Stimulated activated CD8-positive, alpha-beta memory T cell treated with anti-CD3 and anti-CD28 coated beads, Interleukin-2, amount 100 ng/mL, for 48 hours (primary cell): ENCODE measurements at places on chromosomes 5 and 9.
A peak's percentile ranks its signal among the peaks of the same experiment; 100 is the strongest.

DNA sequence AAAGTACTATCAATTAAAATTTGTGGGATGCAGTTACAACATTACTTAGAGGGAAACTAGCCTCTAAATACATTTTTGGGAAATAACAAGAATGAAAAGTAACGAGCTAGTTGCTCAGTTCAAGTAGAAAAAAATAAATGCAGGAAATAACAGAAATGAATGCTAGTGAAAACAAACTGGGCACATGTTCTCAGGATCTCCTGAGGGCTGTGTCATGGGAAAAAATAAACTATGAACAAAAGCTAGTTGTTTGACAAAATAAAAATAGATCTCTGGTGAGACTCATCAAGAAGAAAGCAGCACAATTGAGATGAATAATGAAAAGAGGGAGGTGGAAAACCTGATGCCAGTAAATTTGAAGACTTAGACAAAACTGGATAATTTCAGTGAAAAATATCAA, 16.3 kb downstream of the IDNK start:
- DNase-seq, result no peak

- no peak for DNase-seq
Observed at GRCh38 chr9:37521111-37521510, 35.4 kb downstream of the POLR1E start.

GRCh38 chr9:26673261-26673660, 219.3 kb downstream of the CAAP1 start:
- DNase-seq, result no peak

GRCh38 chr5:27523629-27524028, 485.2 kb upstream of the CDH9 start:
- no peak for DNase-seq

GRCh38 chr5:133220851-133221674, 169.2 kb downstream of the HSPA4 start:
- no peak for DNase-seq

- DNase-seq, result no peak
Observed at GRCh38 chr5:105807951-105808350, 1862.8 kb downstream of the EFNA5 start.

- DNase-seq, result no peak
Observed at GRCh38 chr9:94627287-94627686, 12.0 kb downstream of the FBP1 start.

- DNase-seq, result no peak
Observed at GRCh38 chr5:136513430-136513829, 148.1 kb upstream of the TRPC7 start.

DNA sequence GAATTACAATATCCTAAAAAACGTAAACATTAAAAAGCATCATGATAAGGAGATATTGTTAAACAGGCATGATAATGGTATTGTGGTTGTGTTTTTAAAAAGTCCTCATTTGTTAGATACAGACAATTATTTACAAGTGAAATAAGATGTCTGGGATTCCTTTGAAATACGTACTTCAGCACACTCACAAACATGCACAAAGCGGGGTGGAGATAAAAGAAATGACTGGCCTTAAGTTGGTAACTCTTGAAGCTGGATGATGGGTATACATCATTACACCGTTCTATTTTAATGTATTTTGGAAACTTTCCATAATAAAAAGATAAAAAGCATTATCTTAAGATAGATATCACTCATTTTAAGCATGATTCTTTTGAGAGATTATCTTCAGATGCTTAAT, 1.0 kb downstream of the FAM200C start:
- no peak for DNase-seq

GRCh38 chr9:16247188-16247875, 623.1 kb downstream of the BNC2 start:
- no peak for DNase-seq

GRCh38 chr5:146690880-146691355, 174.9 kb upstream of the GPR151 start:
- DNase-seq, result no peak

DNA sequence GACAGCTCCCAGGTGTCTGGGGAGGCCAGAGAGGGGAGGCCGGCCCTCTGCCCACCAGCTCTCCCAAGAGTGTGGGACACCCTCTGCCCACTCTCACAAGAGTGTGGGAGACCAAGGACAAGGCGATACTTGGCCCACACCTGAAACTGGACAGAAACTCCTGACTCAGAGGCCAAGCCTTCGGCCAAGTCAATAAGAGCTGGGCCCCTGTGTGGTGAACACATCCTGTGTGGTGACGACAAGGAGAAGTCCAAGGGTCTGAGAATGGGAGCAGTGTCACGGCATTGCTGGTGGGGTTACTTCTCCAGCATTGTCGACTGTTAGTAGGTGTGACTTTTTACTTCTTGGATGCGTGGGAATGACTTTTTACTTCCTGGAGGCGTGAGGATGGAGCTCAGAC, 14.6 kb upstream of the F2RL1 start:
- no peak for DNase-seq

- peak; percentile 2 for DNase-seq
Observed at GRCh38 chr5:112708103-112708622, 29.5 kb upstream of the APC start.

DNA sequence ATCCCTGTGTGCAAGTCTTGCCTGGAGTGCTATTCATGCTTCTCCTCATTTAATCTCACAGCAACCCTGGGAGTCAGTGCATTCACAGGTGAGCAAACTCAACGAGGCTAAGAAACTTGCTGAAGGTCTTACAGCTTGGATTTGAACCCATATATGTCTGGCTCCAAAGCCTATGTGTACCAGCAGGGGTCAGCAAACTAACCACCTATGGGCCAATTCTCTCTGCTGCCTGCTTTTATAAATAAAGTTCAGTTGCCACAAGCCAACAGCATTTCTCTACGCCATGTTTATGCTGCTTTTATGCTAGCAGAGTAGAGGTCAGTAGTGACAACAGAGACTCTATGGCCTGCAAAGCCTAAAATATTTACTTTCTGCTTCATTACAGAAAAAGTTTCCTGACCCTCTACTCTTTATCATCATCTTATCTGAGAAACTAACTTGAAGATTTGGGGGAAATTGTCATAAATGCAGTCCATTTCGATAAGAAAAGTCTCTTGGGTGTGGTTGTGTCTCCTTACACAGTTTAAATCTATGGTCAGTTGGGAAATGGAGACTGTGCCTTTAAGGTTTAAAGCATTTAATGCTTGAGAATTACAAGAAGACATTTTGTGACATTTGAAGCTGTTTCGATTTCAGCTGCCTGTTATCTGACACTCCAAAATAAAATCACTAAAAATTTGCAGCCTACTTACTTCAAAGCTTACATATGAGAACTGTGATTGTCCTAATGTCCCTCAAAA, 137.7 kb downstream of the PRELID2 start:
- DNase-seq, result no peak

DNA sequence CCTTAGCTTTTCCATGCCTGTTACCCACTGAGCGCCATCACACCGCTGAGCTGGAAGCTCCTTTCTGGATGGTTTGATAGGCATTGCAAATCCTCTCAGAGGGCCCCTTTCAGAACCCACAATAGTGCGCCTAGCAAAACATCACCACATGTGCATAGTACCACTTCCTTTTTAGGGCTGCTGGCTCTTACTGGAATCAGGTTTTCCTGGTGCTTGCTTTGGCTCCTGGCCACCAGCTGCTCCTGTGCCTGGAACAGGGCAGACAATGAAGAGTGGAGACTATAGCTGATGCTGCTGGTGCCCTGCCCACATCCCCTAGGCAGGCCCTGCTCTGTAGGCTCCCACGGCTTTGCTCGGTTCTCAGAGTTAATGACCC, 163.6 kb upstream of the SEMA6A start:
- DNase-seq, result no peak

- DNase-seq, result no peak
Observed at GRCh38 chr5:9381464-9381863, 164.4 kb downstream of the SEMA5A start.

DNA sequence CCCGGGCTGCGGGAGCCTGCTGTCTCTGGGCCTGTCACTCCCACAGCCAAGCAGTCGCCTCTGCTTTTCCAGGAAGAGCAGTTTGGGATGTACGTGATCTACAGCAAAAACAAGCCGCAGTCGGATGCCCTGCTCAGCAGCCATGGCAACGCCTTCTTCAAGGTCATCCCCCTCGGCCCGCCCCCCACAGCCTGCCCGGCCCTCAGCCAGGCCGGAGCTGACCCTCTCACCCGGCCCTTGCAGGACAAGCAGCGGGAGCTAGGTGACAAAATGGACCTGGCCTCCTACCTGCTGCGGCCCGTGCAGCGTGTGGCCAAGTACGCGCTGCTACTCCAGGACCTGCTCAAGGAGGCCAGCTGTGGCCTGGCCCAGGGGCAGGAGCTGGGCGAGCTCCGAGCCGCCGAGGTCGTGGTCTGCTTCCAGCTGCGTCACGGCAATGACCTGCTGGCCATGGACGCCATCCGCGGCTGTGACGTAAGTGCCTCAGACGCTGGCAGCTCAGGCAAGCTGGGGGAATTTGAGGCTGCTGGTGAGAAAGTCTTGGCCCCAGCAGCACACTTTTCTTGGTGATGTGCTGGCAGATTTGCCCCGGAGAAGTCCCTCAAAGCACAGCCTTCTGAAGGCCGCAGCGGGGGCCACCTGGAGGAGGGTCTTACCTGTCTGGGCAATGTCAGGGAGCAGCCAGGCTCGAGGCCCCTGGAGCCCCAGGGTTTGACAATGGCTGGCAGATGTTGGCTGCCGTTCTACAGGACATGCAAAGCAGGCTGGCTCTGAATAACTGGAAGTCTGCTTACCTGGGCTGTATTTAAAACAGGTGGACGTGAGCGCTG, 20.1 kb upstream of the LRRC14B start:
- no peak for DNase-seq

DNA sequence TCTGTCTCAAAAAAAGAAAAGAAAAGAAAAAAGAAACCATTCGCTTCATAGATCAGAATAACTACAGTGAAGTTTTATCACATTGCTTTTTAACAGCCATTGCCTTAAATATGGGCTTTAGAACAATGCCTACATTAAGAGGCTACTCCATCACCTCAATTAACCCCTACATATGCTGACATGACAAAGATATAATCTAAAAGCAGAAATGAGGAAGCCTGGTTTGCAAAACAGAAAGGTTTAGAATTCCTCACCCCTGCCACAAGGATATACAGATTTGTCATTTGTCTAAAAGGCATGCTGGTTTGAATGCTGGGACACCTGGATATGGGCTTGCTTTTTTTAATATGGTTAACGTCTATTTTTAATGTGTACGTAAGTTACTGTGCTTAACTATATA, 1353.0 kb upstream of the C9orf72 start:
- DNase-seq, result no peak

- no peak for DNase-seq
Observed at GRCh38 chr9:130627051-130627450, 37.3 kb upstream of the PRDM12 start.

DNA sequence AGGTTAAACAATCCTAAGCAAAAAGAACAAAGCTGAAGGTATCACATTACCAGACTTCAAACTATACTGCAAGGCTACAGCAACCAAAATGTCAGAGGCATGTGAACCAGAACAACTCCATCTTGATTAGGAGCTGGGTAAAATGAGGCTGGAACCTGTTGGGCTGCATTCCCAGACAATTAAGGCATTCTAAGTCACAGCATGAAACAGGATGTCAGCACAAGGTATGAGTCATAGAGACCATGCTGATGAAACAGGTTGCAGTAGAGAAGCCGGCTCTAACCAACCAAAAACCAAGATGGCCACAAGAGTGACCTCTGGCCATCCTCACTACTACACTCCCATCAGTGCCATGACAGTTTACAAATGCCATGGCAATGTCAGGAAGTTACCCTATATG, 252.0 kb downstream of the RASEF start:
- DNase-seq, result no peak

- no peak for DNase-seq
Observed at GRCh38 chr5:157925786-157926671, 67.1 kb upstream of the CLINT1 start.

DNA sequence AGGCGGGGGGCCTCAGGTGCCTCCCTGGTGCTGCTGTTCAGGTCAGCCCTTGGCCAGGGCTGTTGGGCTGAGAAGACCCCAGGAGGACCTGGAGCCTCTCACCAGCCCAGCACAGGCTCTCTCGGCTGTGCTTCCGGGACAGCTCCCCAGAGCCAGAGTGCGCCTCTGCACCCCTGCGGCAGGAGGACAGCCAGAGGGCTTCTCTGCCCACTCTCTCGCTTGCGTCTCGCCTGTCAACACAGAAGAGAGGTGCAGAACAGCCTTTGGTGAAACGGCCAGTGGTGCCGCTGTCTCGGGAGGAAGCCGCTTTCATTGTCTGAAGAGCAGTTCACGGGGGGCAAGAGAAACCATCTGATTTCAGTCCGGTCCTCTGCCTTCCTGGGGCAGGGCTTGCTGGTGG, 3.8 kb upstream of the NACC2 start:
- DNase-seq, result no peak

- DNase-seq, result no peak
Observed at GRCh38 chr9:36966371-36967097, 67.5 kb downstream of the PAX5 start.

DNA sequence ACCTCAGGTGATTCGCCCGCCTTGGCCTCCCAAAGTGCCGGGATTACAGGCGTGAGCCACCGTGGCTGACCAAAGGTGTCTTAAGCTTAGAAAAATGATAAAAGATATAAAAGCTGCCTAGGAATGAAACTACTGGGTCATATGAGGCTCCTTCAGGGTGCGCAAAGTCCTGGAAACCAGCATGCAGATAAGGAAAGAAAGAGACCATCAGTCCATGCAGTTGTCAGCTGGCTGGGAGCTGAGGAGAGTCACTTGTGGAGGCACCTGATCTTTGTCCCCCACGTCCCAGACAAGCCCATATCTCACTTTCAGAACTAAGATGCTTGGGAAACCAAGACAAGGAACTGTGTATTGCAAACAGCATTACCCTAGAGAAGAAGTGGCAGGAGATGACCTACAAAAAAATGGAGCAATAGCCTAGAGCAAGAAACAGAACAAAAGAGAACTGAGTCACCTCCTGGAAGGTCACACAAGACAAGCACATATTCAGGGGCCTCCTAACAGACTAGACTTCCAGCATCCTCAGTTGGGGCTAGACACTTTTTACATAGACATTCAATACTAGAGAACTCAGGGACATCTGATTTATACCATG, 2.8 kb upstream of the CCDC125 start:
- DNase-seq, result no peak

GRCh38 chr5:172424111-172424490, 30.2 kb downstream of the SH3PXD2B start:
- no peak for DNase-seq

DNA sequence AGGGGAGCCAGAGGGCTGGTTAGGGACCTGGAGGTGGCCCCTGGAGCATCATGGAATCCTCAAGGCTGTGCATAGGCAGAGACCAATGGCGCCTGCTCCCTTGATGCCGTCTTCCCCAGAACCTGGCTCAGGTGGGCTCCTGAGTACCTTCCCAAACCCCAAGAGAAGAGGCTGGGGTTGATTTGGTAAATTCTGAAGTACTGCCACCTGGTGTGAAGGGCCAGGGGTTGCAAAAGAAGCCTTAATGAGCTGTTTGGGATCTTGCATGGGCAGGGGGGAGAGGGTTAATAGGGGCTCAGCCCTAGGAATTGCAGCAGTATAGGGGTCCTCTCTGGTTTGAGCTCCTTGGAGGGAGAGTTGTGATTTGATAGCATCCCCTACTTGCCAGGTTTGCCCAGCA, 52.1 kb downstream of the CYSTM1 start:
- DNase-seq, result no peak

- DNase-seq, result no peak
Observed at GRCh38 chr5:127963931-127964330, 119.6 kb upstream of the SLC12A2 start.
